ENCODE measurements at places on chromosomes 16 and 17. TPM values are rescaled to one million over a fixed set of nuclear protein-coding genes. Genes with fewer than 3 reads are reported as not detected.

DNA sequence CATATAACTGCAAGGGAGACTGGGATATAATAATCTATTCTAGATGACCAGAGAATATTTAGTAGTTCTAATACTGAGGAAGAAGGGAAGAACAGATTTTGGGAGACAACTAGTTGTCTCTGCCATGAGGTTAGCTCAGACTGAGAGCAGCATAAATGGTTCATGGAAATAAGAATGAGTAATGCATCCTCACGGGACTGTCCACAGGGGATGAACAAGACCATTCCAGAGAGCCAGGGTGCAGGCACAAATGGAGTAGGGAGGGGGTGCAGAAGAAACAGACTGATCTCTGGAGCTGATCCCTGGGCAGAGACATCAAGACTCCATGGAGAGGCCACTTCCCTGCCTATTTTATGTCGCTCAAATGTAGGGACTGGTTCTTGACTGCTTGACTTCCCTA lies 30.4 kb downstream of the NLRC5 start:
- no peak for DNase-seq

DNA sequence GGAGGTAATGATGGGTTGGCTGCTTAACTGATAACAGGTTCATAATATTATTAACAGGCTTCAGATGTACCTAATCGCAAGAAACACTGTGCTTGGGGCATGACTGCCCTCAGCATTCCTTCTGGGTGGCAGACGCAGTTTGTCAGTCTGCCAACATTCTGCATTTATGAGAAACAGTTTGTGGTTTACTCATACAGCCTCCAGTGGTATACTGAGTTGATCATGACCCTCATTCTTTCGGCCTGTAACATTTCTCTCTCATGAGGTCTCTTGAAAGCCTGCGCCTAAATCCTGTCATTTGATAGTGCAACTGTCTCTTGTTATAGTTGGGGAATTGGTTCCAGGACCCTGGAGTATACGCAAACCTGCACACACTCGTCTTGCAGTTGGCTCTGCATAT lies 4.9 kb upstream of the RUSF1 start:
- no peak for DNase-seq

- DNase-seq, result no peak
These were observed 50.6 kb upstream of the METRNL start for GRCh38 chr17:83028851-83029250.

FBXW10B gene
- 1.5 TPM for total RNA-seq

- DNase-seq, result no peak
These were observed 17.1 kb upstream of the NAGLU start for GRCh38 chr17:42518755-42519545.

DNA sequence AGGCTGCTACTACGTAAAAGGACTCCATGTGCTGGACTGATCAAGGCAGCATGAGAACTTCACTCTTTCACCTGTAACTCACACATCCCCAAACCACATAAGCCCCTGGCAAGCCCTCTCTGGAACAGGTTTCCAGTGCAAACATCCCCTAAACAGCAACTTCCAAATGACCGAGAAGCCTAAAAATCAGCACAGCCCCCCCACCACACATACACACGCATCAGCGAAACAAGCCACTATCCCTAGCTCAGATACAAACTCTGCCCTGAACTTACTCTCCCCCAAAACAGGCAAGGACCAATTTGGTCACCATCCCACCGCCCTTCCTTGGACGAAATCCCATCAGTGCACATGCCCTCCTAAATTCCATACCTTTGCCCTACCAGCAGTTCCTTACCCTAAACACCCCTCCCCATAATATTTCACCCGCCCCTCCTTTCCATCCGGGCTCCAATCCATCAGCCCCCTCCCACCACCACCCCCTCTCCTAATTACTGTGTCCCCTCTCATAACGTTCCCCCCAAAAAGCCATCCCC lies 735 bp downstream of the LSM12 start:
- no peak for DNase-seq

DNA sequence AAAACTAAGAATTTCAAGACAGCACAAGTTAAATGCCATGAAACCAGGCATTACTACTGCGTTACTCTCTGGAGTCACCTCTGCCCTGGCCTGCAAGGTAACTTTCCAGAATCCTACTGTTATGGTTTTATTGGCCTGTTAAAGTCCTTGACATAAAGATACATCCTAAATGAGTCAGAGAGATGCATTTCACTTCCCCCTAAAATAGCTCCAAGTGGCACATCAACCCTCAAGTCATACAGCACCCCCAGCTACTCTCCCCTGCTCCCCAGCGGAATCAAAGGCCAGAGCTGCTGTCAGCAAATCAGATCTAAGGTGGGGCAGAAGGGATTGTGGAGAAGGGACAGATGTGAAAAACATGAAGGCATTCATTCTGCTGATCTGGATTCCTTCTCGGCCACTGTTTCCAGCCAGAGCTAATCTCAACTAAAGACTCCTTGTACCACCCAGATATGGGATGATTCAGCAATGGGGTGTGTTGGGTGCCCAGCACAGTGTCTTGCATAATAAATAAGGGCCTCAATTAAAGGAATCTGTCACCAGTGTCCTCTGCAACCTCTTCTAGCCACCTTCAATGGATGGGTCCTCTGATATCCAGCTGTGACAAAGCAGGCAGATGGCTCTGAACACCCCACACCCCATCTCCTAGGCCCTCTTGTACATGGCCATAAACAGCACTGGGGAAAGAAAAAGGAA lies 8.5 kb upstream of the CCL1 start:
- no peak for DNase-seq

- DNase-seq, result no peak
These were observed 47.7 kb upstream of the CLEC18B start for GRCh38 chr16:74468807-74469525.

HCRT gene
- not detected for total RNA-seq

DNA sequence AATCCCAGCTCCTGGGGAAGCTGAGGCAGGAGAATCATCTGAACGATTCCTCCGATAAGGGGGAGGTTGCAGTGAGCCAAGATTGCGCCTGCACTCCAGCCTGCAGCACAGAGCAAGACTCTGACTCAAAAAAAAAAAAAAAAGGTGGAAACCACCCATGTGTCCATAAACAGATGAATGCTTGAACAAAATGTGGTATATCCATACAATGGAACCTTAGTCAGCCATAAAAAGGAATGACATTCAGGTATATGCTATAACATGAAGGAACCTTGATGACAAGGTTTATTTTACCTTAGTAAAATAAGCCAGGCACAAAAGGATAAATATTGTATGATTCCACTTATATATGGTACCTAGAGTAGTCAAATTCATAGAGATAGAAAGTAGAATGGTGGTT lies 2.9 kb upstream of the MEIOC start:
- DNase-seq, result no peak

All from A673 (cell line).